Bladder microvascular endothelial cell (primary cell): ENCODE measurements at places on chromosomes 3 and 15. TPM values are rescaled to one million over a fixed set of nuclear protein-coding genes. Genes with fewer than 3 reads are reported as not detected.

Gene OIP5
- 4.4 and 5.3 TPM in 2 replicates for total RNA-seq

Gene CRYGS
- total RNA-seq: 0.49 and 2.4 TPM in 2 replicates

Gene SH2D7
- total RNA-seq: not detected in 2 replicates

Gene RBP2
- not detected in 2 replicates for total RNA-seq

Gene EFHB
- 0.25 TPM in 1 of 2 replicates, not detected in the other for total RNA-seq

Gene ARGFX
- total RNA-seq: not detected in 2 replicates

Gene ATP2B2
- not detected in 2 replicates for total RNA-seq

Gene GOLGA6L22
- under 0.01 TPM in 1 of 2 replicates, not detected in the other for total RNA-seq

Gene BFSP2
- not detected in 2 replicates for total RNA-seq

Gene FGD5
- 94.1 and 141 TPM in 2 replicates for total RNA-seq

Gene TNIK
- 3.4 and 30.8 TPM in 2 replicates for total RNA-seq
